ENCODE measurements at places on chromosomes 1 and 21. TPM values are rescaled to one million over a fixed set of nuclear protein-coding genes. Genes with fewer than 3 reads are reported as not detected.

SYT6 gene
- total RNA-seq, result not detected

DNA sequence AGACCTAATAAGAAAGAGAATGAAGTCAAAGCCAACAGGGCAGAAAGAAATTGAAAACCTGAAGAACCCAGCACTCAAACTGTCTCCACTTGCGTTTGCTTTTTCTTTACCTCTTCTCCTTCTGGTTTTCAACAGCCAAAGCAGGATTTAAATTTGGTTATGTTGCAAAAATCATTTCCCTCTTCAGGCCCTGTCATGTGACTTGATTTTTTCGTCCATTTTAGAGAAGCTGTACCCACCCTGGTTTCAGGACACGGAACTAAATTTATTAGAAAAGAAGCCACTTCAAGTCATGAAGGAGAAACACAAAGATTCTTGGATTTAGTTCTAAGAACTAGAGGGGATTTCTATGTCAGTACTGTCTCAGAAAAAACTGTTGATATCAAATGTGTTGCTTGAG lies 1.0 kb upstream of the SYNJ1 start:
- DNase-seq, result no peak

- DNase-seq, result no peak
These were observed 50.0 kb downstream of the CLIC4 start for GRCh38 chr1:24795236-24795635.

- DNase-seq, result no peak
These were observed 6.9 kb upstream of the ZBTB21 start for GRCh38 chr21:42017022-42017421.

- DNase-seq, result peak; percentile 45
These were observed 125.5 kb downstream of the PGBD5 start for GRCh38 chr1:230300322-230301301.

DNA sequence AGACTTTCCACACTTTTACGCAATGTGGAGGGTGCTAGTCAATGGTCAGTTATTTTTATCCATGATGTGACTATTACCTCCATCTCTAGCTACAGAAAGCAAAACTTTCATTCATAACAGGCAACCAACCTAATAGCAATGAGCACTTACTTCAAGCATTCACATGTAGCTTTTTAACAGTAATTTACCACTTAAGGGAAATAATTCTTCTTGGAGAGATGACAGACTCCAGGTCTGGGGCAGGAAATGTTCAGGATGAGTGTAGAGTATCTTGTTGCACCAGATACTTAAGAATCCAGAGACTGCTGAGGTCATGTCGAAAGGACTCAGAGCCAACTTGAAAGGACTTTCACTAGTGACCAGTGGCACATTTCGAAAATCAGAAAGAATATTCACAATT lies 347.6 kb downstream of the CHRM3 start:
- DNase-seq, result no peak

GRCh38 chr1:199096591-199096990 lies 457.8 kb downstream of the PTPRC start:
- no peak for DNase-seq

Measured in Peyer's patch (tissue), 4 donors.